Activated naive CD8-positive, alpha-beta T cell treated with anti-CD3 and anti-CD28 coated beads, Interleukin-2, amount 10 ng/mL, durations not matched to agents 7 days and 5 days (primary cell): ENCODE measurements at places on chromosomes 3 and 15. TPM values are rescaled to one million over a fixed set of nuclear protein-coding genes. Genes with fewer than 3 reads are reported as not detected.

CPLX3 gene
- total RNA-seq: 0.17 TPM

ARHGEF26 gene
- total RNA-seq: not detected

HTR3D gene
- not detected for total RNA-seq

GRAMD2A gene
- total RNA-seq: not detected

SKOR1 gene
- 0.71 TPM for total RNA-seq

CPA3 gene
- not detected for total RNA-seq

DLL4 gene
- total RNA-seq: not detected

TM6SF1 gene
- 16.3 TPM for total RNA-seq

GRAMD1C gene
- total RNA-seq: 1.2 TPM

HEXA gene
- total RNA-seq: 97.0 TPM

GOLGA6A gene
- total RNA-seq: not detected

DNA sequence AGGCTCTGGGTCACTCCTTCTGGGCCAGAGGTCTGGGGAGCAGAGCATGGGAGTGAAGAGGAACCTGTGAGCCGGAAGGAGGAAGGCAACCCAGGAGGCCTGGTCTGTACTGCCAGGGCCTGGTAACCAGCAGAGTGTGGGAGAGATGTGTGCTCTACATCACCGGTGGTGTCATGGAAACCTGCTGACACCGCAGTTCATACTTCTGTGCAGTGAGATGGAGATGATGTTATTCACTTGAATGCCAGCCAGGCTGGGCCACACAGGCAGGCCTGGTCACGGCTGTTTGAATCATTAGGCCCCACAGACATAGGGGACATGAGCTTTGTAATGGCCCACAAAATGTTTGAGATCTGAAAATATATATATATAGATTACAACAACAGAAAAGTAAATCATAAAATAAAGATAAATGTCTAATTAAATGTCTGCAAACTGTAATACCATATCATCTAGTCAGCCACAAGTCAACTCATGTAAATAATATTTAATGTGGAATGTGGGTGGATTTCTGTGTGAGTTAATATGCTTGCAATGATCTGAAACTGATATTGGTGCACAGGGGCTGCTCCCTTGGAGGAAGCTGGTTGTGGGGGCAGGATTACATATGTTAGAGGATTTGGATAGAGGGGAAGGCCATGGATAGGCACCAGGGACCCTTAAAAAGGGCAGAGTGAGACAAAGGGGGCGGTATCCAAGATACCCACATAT, 108.5 kb upstream of the PFN2 start:
- H3K4me1 ChIP-seq: no peaks in the 10 kb centered on the region
- no peak for DNase-seq
- no peaks in the 10 kb centered on the region for H3K36me3 ChIP-seq
- H3K27ac ChIP-seq: no peak overlapping the region

GRCh38 chr3:136818191-136818768, 646 bp upstream of the SLC35G2 start:
- peak overlapping the region; percentile 82 for H3K4me3 ChIP-seq
- peak; percentile 29 for DNase-seq
- peaks cover 35% of the 10 kb centered on the region for H3K27me3 ChIP-seq
- H3K36me3 ChIP-seq: no peaks in the 10 kb centered on the region
- no peak overlapping the region for H3K27ac ChIP-seq

GRCh38 chr3:104040896-104041295, 1325.8 kb upstream of the ALCAM start:
- H3K36me3 ChIP-seq: no peaks in the 10 kb centered on the region
- no peaks in the 10 kb centered on the region for H3K4me1 ChIP-seq
- H3K4me3 ChIP-seq: no peak overlapping the region
- no peak overlapping the region for H3K27ac ChIP-seq

DNA sequence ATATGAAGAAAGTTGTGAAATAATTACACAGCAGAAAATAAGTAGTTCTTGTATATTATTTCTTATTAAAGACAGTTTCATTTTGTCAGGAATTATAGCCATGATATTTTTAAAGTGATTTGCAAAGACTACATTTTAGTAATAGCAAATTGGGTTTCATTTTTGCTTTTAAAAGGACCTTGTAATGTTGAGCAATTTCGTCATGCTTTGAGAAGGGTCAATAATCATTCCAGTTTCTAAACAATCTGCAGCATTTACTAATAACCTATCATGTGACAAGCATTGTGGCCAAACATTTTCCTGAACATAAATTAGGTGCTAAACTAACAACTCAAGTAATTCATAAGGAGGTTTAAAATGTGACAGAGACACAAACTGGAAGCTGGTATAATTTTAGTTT, 214.4 kb upstream of the CBLB start:
- no peak overlapping the region for H3K27ac ChIP-seq
- no peak overlapping the region for H3K4me3 ChIP-seq
- no peaks in the 10 kb centered on the region for H3K27me3 ChIP-seq
- peaks cover 7% of the 10 kb centered on the region for H3K4me1 ChIP-seq
- DNase-seq: no peak

DNA sequence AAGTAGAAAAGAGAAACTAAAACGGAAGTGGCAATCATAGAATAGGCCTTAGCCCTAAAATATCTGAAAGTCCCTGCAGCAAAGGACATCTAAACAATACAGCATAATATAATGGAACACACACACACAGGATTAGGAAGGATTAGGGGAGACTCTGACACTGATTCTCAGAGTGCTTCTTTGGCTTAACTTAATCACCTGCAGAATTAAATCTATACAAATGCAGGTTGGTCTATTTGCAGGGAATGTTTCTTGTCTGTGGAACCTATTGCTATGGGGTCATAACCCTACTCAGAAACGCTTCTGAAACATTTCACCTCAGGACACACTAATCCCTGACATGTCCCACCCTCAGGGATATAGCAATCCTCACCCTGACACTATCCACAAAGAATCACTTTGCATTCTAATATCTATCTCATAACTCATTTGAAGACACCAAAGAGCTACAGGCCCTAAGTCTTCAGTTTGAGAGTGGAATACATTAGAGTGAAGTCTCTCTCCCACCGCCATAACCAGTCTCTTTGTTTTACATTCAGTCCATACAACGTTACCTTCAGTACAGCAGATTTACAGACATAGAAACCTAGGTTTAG, 1041.2 kb downstream of the TUSC7 start:
- no peaks in the 10 kb centered on the region for H3K27me3 ChIP-seq
- no peak for DNase-seq
- H3K27ac ChIP-seq: no peak overlapping the region

- H3K4me1 ChIP-seq: no peaks in the 10 kb centered on the region
- DNase-seq: no peak
- no peak overlapping the region for H3K27ac ChIP-seq
- no peaks in the 10 kb centered on the region for H3K27me3 ChIP-seq
These were observed 425.8 kb upstream of the TPM1 start for GRCh38 chr15:62616746-62617145.

DNA sequence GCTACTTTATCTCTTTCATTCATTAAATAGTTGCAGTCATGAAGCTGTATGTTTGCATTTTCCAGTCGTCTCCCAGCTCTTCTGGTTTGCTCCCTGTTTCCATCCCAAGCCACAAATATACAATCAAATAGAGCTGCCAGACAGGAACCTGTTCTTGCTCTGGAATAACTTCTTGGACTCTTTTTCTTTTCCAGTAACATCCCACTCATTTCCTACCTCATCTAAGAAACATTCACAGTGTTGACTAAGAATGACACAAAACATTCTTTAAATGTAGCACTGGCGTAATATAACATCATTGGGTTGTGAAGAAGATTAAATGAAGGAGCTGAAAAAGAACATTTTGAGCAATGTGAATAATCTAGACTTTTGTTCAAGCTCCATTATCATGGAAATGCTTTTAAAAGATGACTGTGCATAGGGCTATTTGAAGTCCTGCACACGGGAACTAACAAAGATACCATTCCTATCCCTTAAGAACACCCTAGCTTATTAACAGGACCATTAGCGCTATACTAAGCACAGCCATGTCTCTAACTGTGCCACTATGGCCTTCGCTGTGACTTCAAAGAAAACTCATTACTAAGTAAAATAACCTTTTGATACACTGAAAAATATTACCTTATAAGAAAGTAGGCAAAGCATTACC, 574.0 kb downstream of the NAALADL2 start:
- H3K27me3 ChIP-seq: no peaks in the 10 kb centered on the region
- H3K36me3 ChIP-seq: no peaks in the 10 kb centered on the region
- no peak for DNase-seq
- no peak overlapping the region for H3K4me3 ChIP-seq

GRCh38 chr3:136166507-136166906, 29.6 kb downstream of the MSL2 start:
- H3K4me1 ChIP-seq: peaks cover 30% of the 10 kb centered on the region
- H3K27ac ChIP-seq: no peak overlapping the region
- H3K36me3 ChIP-seq: peaks cover 28% of the 10 kb centered on the region
- no peak overlapping the region for H3K4me3 ChIP-seq
- H3K27me3 ChIP-seq: no peaks in the 10 kb centered on the region
- DNase-seq: no peak

- no peaks in the 10 kb centered on the region for H3K36me3 ChIP-seq
- no peaks in the 10 kb centered on the region for H3K27me3 ChIP-seq
- DNase-seq: no peak
- no peak overlapping the region for H3K27ac ChIP-seq
- H3K4me1 ChIP-seq: no peaks in the 10 kb centered on the region
These were observed 260.6 kb downstream of the GOLGA6L6 start for GRCh38 chr15:20280933-20281463.

GRCh38 chr15:96330064-96330449, 443 bp upstream of the NR2F2 start:
- peaks cover 9% of the 10 kb centered on the region for H3K36me3 ChIP-seq
- DNase-seq: peak; percentile 51
- peaks cover 79% of the 10 kb centered on the region for H3K27me3 ChIP-seq
- H3K4me3 ChIP-seq: peak overlapping the region; percentile 65
- H3K27ac ChIP-seq: peak overlapping the region; percentile 42

DNA sequence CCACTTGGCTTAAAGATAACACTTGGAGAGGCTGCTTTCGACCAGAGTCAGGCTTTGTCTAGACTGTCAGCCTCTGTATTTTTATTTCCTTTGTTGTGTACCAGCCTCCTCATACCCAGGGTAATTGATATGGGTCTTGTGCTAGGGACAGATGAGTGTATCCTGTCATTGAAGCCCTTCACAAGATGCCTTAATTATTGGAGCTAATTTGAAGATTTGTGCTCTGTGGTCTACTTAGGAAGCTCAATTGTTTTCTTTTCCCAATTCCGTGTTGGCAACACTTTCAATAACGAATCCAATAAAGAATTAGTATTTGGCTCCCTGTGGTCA, 60.5 kb upstream of the DPH6 start:
- no peak overlapping the region for H3K27ac ChIP-seq
- no peak overlapping the region for H3K4me3 ChIP-seq
- no peaks in the 10 kb centered on the region for H3K36me3 ChIP-seq
- no peaks in the 10 kb centered on the region for H3K27me3 ChIP-seq
- H3K4me1 ChIP-seq: no peaks in the 10 kb centered on the region

- H3K27ac ChIP-seq: no peak overlapping the region
- no peak for DNase-seq
- no peaks in the 10 kb centered on the region for H3K27me3 ChIP-seq
- H3K4me3 ChIP-seq: no peak overlapping the region
- H3K36me3 ChIP-seq: no peaks in the 10 kb centered on the region
- H3K4me1 ChIP-seq: no peaks in the 10 kb centered on the region
These were observed 73.1 kb upstream of the PRTG start for GRCh38 chr15:55816017-55816416.

DNA sequence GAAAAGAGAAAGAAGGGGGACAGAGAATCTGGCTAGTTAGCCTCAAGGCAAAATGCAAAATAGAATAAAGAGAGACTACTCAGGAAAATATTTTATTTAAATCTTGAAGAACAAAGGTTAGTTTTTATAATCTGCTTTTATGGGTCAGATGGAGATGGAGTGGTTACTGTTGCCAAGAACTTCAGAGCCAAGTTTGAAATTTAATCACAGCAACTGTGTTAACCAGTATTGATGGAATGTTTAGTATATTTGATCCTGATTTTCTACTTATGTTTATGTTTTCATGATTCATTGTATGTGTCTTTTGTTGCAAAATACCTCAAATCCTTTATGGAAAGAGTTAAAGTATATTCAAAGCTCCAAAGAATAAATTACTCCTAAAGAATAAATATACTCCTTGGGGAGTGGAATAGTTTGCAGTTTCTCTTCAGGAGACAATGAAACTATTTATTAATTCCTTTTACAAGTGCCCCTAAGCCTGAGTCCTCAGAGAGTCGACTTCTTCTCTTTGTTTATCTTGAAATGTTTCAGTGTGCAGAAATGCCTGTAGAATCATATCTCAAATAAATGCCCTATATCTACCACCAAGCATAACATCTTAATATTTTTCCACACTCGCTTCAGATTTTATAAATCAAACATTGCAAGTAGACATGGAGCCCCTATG, 60.9 kb upstream of the THSD4 start:
- H3K4me3 ChIP-seq: no peak overlapping the region
- H3K27ac ChIP-seq: no peak overlapping the region
- H3K27me3 ChIP-seq: no peaks in the 10 kb centered on the region

DNA sequence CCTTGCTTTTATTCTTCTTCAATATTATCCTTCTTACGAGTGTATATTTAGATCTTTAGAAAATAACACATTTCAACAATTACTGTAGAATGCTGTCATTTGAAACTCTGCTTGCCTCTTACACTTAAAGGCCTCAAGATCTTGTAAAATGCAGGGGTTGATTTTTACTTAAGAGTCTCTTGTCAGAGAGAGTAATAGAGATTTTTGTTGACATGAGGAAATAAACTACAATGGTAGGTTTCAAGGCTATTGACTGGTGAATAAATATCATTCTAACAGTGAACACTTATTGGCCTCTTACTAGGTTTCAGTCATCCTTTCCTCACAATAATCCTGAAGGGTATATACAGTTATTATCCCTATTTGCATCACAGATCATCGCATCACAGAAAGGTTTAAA, 344.6 kb downstream of the GBE1 start:
- H3K4me3 ChIP-seq: no peak overlapping the region
- DNase-seq: no peak
- no peaks in the 10 kb centered on the region for H3K27me3 ChIP-seq
- H3K36me3 ChIP-seq: no peaks in the 10 kb centered on the region
- no peaks in the 10 kb centered on the region for H3K4me1 ChIP-seq

DNA sequence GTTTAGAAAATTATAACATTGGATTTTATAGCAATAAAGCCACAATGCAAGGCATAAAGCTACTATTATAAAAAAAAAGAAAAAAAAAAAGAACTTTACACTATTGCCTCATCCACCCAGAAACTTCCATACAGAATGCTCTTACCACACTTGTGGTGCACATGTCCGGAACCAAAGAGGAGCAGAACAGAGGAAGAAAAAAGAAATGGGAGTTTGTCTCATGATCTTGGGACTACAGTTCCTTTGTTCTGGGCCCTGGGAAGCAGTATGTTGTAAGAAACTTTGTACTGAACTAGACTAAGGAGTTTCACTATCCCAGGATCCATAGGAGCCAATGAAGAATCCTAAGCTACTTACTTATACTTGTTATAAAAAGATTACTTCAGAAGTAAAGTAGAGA, 36.1 kb downstream of the FMN1 start:
- no peak overlapping the region for H3K4me3 ChIP-seq
- DNase-seq: no peak
- H3K27ac ChIP-seq: no peak overlapping the region
- H3K36me3 ChIP-seq: no peaks in the 10 kb centered on the region

GRCh38 chr3:196708467-196708866, 3.6 kb downstream of the CEP19 start:
- H3K36me3 ChIP-seq: peaks cover 3% of the 10 kb centered on the region
- no peak for DNase-seq
- no peak overlapping the region for H3K27ac ChIP-seq
- H3K27me3 ChIP-seq: no peaks in the 10 kb centered on the region
- H3K4me1 ChIP-seq: peaks cover 15% of the 10 kb centered on the region

- H3K36me3 ChIP-seq: peaks cover 54% of the 10 kb centered on the region
- no peak for DNase-seq
- peaks cover 68% of the 10 kb centered on the region for H3K4me1 ChIP-seq
- peak overlapping the region; percentile 35 for H3K4me3 ChIP-seq
These were observed 25.2 kb downstream of the ARHGEF3 start for GRCh38 chr3:56776556-56776950.
